ENCODE measurements at places on chromosomes 5 and 9.

DNA sequence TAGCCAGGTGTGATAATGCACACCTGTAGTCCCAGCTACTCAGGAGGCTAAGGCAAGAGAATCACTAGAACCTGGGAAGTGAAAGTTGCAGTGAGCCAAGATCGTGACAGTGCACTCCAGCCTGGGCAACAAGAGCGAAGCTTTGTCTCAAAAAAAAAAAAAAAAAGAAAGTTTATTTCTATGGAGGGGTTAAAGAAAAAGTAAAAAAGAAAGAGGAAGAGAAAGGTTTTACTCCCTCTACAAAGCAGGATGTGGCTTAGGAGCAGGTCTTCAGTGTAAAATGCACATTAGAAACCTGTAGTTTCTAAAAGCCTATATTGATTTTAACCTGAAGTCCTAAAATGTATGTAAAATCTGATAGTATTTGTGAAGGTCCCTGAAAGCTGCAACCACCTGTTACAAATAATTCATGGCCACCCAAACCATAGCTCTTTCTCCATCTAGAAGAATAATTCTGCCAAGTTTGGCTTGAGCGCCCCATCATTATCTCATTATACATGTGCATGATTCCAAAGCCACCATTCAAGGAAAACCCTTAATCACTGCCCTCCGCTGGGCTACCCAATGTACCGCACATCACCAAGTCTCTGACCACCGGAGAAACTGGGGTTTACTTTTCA lies 3.4 kb downstream of the FNBP1 start:
- DNase-seq = peak; percentile 55

DNA sequence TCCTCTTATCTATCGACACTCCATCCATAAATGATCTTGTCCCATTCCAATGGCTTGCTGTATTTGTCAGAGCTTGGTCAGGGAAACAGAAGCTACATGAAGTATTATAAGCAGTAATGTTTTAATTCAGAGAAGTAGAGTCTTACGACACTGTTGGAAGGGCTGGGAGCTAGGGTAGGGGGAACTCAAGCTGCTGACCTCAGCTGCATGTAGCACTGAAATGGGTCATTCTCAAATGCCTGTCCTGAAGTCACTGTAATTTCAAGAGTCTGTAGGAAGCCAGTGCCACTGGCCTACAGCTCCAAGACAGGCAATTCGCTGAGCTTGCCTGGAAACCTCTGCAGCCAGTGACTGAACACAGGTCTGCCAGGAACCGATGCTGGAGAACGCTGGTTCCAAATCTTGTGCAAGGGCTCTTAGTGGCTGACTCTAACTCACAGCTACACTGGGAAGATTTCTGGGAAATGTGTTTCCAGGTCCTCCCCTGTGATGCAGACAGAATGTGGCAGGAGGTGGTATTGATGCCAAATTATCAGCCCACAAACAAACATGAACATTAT lies 532.4 kb downstream of the CCDC171 start:
- no peak for DNase-seq

DNA sequence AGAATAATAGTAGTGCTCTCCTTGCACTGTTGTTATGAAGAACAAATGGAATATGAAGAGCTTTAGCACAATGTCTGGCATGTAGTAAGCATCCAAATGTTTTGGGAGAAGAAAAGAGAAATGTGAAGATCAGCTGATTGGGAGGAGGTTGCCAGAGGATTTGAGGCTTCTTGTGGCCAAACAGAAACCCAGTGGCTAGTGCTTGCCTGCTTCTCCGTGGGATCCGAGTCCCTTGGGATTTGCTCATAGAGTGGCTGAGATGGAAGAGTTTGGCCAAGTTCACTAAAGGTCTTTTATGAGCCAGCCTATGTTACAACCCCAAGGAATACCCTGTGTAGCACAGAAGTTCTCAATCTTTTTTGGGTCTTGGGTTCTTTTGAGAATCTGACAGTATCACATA lies 86.0 kb downstream of the ANGPTL2 start:
- no peak for DNase-seq

- no peak for DNase-seq
Observed at GRCh38 chr9:117153021-117153420, 261.8 kb downstream of the ASTN2 start.

GRCh38 chr5:96407436-96407835 lies 25.6 kb downstream of the PCSK1 start:
- no peak for DNase-seq

DNA sequence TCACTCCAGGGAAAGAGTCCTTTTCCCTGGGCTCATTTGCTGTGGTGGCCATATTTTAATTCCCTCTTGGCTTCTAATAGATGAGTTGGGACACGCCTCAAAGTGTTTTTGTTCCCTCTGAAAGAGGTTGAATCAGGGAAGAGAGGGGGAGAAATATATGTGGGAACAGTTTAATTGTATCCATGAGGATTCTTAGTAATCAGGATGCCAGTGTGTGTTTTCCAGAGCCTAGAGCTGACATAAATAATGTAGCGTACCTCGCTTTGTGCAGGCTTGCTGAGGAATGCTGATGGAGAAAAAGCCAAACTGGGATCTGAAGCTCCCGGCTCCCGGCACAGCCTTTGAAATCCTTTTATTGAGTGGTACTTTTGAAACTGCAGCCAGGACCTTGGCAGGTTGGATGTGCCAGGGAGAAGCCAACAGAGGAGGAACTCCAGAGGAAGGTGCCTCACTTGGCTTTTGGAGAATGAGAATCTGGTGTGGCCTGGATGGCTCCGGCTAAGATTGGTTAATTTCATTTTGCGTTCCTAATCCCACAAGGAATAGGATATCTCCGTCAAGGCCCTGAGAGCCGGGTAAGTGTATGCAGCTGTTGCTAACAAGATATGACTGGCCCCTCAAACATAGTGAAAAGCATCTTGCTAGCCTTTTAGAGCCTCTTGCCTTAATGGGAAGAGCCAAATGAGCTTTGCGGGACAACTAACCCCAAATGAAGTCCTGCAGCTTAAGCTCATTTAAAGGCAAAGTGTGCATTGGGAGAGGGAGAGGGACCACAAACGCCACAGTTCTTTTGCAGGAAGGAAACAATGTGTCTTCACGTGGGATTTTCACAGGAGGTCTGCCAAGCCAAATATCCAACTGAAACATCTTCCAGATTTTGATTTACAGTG lies 471.1 kb upstream of the WWC1 start:
- no peak for DNase-seq

GRCh38 chr5:112124788-112125187 lies 294.3 kb downstream of the EPB41L4A start:
- no peak for DNase-seq

GRCh38 chr5:113039229-113039933 lies 62.8 kb downstream of the DCP2 start:
- DNase-seq = no peak

GRCh38 chr9:76313771-76314170 lies 80.5 kb downstream of the RFK start:
- no peak for DNase-seq

DNA sequence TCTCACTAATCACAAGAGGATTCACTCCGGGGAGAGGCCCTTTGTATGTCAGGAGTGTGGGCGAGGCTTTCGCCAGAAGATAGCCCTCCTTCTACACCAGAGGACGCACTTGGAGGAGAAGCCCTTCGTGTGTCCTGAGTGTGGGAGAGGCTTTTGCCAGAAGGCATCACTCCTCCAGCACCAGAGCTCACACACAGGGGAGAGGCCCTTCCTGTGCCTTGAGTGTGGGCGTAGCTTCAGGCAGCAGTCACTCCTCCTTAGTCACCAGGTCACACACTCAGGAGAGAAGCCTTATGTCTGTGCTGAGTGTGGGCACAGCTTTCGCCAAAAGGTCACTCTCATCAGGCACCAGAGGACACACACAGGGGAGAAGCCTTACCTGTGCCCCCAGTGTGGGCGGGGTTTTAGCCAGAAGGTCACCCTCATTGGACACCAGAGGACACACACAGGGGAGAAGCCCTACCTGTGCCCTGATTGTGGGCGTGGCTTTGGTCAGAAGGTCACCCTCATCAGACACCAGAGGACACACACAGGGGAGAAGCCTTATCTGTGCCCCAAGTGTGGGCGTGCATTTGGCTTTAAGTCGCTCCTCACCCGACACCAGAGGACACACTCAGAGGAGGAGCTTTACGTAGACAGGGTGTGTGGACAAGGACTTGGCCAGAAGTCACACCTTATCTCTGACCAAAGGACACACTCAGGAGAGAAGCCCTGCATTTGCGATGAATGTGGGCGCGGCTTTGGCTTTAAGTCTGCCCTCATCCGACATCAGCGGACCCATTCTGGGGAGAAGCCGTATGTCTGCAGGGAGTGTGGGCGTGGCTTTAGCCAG lies 27.8 kb downstream of the NUTM2F start:
- DNase-seq = no peak

DNA sequence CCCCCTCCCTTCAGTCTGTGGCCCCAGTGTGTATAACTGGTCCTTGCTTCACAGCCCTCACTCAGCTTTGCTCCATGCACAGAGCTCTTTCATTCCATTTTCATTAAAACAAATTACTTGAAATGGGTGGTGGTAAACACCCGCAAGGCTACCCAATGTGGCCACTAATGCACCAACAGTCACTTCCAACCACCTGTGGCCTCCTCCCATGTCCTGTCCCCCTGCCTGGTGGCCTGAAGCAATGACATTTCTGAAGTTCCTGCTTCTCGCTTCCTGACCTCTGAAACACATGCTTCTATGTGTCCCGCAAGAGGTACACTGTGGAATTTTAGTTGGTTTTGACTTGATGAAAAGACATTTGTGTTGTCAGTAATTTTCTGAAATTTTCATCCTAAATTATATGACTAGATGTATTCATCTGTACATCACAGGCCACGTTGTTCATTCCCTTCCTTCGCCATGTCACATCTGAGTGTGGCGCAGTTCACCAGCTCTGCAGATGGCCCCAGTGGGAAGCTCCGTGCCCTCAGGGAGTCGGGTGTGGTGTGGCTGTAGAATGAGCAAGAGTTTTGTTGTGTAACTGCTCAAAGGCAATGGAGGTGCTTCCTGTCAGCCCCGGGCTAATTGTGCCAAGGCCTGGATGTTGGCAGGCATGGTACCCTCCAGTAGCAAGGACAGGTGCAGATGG lies 9.6 kb downstream of the ROPN1L start:
- DNase-seq = no peak

GRCh38 chr9:35948901-35949318 lies 9.0 kb downstream of the OR2S2 start:
- no peak for DNase-seq

DNA sequence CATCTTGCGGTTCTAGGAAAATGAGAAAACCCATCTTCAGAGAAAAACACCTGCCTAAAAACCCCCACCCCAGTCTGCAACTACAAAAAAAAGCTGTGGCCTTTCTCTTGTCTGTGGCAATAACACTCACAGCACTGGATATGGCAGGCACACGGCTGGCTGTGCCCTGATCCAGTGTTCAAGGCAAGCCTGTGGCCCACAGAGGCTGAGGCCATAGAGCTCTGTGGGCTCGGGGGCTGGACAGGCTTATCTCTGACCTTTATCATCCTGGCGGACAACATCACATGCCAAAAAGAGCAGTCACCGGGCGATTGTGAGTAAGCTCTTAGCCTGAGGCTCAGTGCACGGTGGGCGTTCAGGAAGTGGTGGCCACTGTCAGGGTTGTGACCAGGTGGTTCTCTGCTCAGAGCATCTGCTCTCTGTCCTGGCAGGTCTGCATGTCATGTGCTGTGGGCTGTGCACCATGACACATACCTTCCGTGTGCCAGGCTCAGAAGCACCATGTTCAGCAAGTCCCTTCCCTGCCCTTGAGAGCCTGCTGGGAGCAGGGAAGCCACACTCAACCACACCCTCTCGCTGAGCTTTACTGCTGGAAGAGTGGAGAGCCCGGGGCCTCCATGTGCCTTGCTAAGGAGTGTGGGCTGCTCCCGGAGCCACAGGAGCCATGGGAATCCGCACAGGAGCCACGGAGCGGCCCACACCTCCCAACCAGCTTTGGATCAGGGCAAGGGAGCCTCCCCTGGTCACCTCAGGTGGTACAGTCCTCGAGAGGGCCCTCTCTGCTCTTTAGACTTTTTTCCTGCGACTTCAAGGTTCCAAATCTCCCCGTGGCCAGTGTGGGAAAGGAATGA lies 34.6 kb upstream of the WDR38 start:
- DNase-seq = no peak

- DNase-seq = no peak
Observed at GRCh38 chr9:102482776-102483175, 512.4 kb upstream of the CYLC2 start.

GRCh38 chr9:12973710-12974109 lies 198.9 kb downstream of the LURAP1L start:
- DNase-seq = no peak

GRCh38 chr5:59361454-59361853 lies 532.1 kb downstream of the PDE4D start:
- DNase-seq = no peak

DNA sequence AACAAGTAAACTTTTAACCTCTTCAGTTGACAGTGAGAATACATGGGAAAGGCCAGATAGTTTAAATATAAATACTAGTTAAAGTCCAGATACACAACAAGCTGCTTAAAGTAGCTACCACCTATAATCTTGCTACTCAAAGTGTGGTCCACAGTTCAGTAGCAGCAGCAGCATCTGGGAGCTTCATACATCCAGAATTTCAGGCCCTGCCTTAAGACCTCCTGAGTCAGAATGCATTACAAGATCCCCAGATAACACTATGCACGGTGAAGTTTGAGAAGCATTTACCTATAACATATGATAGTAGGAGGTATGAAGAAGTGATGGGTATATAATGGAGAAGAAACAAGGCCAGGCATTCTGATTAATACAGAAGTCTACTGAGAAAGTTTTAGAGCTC lies 244.5 kb downstream of the EFNA5 start:
- DNase-seq = no peak

DNA sequence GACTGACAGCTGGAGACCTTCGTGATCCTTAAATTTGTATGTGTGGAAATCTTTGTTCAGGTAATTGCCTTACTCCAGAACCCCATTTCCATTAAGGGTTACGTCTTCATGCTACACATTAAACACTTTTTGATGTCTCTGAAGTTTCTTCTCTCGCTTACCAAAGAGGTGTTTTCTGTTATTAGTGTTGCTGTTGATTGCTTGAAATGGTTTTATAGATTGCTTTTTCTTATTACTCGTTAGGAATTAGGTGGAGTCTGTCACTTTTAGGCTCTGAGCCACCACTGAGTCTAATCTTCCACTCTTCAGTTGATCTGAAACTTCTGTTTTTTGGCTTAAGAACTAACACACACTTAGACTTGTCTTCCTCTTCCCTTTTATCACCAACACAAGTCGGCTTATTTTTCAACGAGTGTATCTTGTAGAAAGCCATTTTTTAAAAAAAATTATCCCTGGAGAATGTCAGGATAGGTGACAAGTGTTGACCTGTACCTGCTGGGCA lies 62.2 kb upstream of the PPARGC1B start:
- no peak for DNase-seq

- DNase-seq = no peak
Observed at GRCh38 chr9:27362447-27363210, 65.7 kb upstream of the EQTN start.

DNA sequence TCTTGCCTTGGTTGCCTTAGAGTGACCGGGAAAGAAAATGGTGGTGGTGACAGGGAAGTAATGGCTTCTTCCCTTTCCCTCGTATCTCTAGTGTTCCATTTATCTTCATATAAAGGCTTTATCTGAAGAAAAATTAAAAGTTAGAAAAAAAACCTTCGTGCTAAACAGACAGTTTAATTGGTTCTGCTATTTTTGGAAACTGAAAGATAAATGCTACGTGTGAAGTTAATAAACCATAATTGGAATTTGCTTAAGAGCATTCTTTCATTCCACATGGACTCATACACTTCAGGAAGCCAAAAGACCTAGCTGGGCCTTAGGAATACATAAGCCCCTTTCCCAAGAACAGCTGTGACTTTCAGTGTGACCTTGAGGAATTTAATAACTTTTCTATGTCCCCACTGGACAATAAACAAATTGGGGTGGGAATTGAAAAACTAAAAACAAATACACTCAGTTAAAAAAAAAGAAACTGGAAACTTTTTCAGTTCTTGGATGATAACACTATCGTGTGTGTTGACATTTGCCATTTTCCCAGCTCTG lies 818.8 kb upstream of the WWC1 start:
- no peak for DNase-seq
